Activated CD4-positive, alpha-beta T cell treated with anti-CD3 and anti-CD28 coated beads, Interleukin-2, amount 50 U/mL, for 4 hours (primary cell): ENCODE measurements at places on chromosomes 6 and 20.

DNA sequence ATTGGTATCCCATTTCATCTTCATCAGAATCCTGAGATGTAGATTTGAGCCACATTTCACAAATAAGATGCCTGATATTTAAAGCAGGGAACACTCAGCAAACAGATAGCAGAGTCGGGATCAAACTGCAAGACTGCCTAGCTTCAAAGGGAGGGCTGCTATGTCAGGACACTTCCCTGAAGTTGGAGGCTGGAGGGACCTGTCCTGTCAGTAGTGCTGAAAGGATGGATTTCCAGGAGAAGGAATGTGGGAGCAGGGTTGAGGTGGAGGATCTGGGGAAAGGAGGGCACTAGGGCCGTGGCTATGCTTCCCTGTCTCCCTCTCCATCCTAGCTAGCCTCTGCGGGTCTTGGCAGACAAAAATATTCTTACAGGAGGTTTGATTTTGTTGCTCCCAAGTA is 32.2 kb downstream of the COX4I2 start:
- DNase-seq = no peak

DNA sequence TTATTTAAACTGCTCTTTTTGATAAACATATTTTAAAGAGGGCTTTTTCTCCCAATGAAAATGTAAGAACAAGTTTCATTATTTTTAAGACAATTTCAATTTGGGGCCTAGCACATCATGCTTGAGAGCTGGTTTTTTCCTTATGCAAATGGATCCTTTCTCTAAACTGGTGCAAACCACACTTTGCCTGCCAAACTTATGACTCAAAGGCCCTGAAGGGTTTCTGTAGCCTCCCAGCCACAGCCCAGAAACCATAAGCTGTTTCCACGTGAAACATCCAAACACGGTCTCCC is 451 bp upstream of the HSF2 start:
- no peak for DNase-seq

GRCh38 chr6:33633462-33634158 is 12.5 kb downstream of the ITPR3 start:
- DNase-seq = peak; percentile 54

DNA sequence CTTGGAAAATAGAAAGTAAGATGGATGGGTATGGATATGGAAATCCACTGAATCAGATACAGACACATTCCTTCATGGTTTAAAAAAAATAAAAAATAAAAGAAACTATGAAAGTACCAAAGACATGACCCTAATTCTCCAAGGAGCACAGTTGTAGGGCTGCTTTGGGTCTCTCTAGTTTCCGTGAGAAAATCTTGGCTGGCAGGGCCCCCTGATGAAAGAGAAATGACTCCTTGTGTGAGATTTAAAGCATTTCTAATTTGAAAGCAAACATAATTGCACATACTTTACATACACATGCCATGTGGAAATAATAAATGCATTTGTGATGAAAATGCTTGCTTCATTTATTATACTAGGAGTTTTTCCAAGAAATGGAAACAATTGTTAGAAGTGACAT is 593.9 kb upstream of the BTBD3 start:
- DNase-seq = no peak

DNA sequence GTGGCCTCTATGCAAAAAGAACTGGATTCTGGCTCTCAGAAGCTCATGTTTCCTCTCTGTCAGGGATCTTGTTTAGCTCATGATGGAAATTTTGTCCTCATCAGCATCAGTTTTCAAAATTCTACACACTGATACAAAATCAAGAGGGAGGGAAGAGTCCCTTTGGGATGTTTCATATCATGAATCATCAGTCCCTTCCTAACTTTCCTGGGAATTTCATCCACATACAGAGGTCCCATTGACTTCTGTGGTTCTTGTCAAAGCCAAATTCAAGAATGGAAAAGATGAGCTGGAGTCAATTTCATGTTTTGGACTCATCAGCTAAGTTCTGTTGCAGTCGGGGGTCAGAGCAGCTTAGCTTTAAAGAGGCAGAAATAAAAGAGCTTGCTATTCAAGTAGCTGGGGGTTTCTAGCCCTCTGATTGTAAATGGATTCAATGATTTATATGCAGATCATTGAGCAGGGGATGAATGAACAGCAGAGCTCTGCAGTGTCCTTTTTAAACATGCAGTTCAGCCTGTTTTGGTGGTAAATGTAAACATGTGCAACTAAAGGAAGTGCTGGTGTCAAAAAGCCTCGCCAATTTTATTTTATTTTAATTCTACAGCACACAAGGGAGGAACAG is 21.3 kb upstream of the TMEM14A start:
- DNase-seq = no peak

DNA sequence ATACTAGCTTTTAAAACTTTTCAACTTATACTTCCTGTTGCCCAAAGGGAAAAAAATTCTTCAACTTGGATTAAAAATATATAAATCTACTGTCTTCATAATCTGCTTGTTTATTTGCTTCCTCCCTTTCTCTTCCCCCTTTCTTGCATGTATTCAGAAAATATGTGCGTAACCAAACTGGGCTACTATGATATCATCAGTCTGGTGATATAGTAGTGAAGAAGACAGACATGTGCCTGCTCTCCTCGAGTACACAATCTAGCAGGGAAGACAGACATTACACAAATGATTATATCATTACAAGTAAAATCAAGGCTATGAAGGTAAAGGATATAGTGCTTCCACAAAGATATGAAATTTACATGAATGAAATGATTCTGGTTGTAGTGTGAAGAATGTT is 31.0 kb downstream of the IBTK start:
- no peak for DNase-seq

- DNase-seq = no peak
These were observed 146.6 kb downstream of the BCAS1 start for GRCh38 chr20:53923566-53924369.

- DNase-seq = no peak
These were observed 7.1 kb downstream of the RPS6KA2 start for GRCh38 chr6:166619912-166620311.

GRCh38 chr20:1894471-1894950 is 696 bp upstream of the SIRPA start:
- no peak for DNase-seq

- DNase-seq = no peak
These were observed 66.3 kb downstream of the NCOA3 start for GRCh38 chr20:47568019-47568418.

DNA sequence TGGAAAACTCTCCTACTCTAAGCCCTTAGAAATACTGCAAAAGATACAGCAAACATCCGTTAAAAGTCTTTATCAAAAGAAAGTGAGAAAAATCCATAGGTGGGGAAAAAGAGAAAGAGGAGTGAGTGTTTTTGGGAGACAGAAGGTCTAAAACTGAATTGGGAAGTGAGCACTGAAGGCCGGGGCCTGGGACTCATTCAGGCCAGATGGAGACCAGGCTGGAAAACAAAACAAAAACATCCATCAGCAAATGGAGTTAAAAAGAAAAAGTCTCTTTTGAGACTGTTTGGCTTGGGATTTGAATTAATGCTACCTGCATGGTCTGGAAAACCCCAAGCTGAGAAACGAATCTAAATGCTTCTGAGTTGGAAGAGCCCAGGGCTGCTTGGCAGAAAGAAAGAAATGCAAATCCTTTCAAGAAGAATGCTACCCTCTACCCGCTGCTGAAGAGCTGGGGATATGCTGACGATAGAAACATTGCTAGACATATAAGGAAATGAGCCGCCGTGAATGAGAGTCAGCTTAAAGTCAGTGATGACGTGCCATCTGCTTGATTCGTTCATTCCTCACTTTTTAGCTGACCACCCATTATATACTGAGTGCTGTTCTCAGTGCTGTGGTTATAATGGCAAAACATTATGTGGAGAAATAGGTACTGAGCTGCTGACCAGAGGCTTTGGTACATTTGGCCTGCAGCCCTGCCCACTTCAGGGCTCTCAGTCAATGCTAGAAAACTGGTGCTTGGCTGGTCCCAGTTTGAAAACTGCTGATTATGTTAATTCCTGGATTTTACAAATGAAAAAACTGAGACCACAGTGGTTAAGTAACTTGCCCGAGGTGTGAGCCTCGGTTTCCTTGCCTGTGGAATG is 28.0 kb upstream of the TULP4 start:
- DNase-seq = no peak

- no peak for DNase-seq
These were observed 18.3 kb downstream of the ZNF831 start for GRCh38 chr20:59181936-59182335.

GRCh38 chr6:117393045-117393444 is 32.7 kb downstream of the ROS1 start:
- DNase-seq = no peak

DNA sequence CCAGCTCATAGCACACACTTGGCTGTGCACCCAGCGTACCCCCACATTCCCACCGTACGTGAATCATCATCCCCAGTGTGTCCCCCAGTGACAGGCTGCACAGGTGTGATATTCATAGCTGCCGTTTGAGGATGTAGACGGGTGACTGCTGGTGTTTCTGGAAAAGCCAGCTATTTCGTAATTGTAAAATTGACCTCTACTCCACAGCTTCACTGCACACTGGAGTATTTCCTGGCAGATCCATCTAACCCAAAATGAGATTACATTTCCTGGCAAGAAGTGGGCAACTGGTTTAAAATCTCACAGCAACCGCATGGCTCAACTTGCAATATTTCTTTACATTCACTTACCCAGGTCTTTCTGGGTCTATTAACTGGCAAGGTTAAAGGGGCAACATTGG is 30.3 kb downstream of the CD83 start:
- no peak for DNase-seq

DNA sequence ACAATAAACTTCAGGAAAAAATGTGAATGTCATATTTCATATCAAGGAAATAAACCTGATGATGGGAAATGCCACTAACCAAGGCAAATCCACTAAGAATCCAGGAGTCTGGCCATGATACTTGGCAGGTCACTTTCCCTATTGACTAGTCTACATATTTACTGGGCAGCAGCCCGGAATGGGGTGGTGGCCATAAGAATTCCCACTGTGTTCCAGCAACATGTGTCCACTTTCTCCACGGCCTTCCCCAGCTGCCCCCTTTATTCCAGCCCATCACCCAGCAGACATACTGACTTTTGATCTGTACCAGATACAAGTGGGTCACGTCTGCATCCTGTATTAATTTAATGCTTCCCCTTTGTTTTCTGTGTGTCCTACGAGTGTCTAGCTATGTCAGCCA is 234.5 kb upstream of the PRDM1 start:
- no peak for DNase-seq

DNA sequence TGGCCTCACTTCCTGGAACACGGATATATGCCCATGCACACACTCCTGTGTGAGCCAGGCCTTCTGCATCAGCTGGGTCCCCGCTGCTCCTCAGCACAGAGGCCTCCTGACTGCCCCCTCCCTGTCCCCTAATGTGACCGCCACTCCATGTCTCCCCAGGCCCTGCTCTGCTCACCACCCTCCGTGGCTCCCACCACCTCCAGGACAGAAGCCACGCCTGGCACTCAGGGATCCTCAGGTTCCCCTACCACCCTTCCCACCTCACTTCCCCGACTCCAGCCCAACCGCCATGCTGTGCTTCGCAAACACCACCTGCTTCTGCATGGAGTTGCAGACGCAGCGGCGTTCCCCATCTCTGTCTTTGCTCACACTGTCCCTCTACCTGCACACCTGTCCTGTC is 4.3 kb upstream of the SRC start:
- DNase-seq = no peak

GRCh38 chr6:130366107-130367005 is 539 bp downstream of the TMEM200A start:
- DNase-seq = peak; percentile 36

- DNase-seq = no peak
These were observed 9.0 kb downstream of the ADA start for GRCh38 chr20:44642203-44643153.

- DNase-seq = no peak
These were observed 88.3 kb upstream of the MYLIP start for GRCh38 chr6:16040628-16040974.

GRCh38 chr6:87182321-87182720 is 27.0 kb downstream of the ZNF292 start:
- no peak for DNase-seq

GRCh38 chr20:43825581-43825980 is 89.1 kb upstream of the TOX2 start:
- DNase-seq = no peak

DNA sequence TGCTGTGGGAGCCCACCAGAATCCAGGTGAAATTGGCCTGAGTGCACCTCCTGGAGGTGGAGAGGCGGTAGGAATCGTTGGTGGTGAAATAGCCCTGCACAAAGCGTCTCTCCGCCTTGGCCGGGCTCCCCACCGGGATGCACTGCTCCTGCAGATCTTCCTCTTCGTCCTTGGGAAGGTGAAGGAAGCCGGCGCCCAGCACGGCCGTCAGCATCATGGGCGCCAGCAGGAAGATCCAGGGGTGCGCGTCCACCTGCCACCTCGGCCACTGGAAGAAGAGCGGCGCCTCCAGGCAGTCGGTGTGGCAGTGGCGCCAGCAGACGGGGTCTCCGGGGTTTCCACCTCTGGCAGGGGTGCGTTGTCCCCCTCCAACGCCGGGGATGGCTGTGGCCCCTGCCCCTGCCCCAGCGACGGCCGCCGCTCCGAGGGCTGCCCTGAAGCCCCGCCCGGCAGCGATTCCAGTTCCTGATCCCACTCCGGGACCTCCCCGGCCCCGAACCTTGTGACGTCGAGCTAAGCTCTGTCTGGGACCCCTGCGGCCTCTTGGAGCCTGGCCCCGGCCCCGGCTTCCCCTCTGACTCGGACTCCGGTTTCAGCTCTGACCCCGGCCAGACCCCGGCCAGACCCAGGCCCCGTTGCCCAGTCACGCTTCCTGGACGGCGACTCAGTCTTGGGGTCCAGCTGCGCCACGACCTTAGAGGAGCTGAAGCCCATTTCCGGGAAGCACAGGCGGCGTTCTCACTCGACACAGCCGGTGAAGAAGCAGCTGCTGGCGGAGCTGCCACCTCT is 91.9 kb downstream of the CD164 start:
- no peak for DNase-seq

GRCh38 chr6:31920811-31921210 is 6.7 kb upstream of the C2 start:
- no peak for DNase-seq

DNA sequence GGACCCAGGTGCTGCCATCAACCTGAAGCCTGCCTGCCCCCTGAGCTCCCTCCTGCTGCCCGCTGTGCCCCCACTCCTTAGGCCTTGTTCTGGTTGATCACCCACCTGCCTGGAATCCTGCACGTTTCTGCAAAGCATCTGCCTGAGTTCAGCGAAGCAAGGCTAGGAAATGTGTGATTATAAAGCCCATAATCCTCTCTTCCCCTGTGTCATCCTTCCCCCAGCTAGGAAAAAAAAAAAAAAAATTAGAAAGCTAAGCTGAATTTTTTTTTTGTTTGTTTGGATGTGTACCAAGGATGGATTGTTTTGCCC is 93.2 kb downstream of the FOXA2 start:
- no peak for DNase-seq

- no peak for DNase-seq
These were observed 648.8 kb upstream of the AGPAT4 start for GRCh38 chr6:161922631-161923119.

- DNase-seq = no peak
These were observed 101.8 kb downstream of the TNFAIP3 start for GRCh38 chr6:137968901-137969300.

- no peak for DNase-seq
These were observed 224.7 kb downstream of the NRN1 start for GRCh38 chr6:5781966-5782556.
